ENCODE measurements at places on chromosomes 3 and 15.
A peak's percentile ranks its signal among the peaks of the same experiment; 100 is the strongest.

- H3K27ac ChIP-seq, result no peak overlapping the region
- DNase-seq, result no peak
- H3K36me3 ChIP-seq, result peaks cover 82% of the 10 kb centered on the region
- H3K4me3 ChIP-seq, result no peak overlapping the region
- no peaks in the 10 kb centered on the region for H3K27me3 ChIP-seq
Measured at GRCh38 chr3:132682201-132682600, 22.1 kb downstream of the UBA5 start.

GRCh38 chr3:195999896-196000295 lies 82.0 kb downstream of the TFRC start:
- H3K27me3 ChIP-seq, result no peaks in the 10 kb centered on the region
- no peak overlapping the region for H3K4me3 ChIP-seq

DNA sequence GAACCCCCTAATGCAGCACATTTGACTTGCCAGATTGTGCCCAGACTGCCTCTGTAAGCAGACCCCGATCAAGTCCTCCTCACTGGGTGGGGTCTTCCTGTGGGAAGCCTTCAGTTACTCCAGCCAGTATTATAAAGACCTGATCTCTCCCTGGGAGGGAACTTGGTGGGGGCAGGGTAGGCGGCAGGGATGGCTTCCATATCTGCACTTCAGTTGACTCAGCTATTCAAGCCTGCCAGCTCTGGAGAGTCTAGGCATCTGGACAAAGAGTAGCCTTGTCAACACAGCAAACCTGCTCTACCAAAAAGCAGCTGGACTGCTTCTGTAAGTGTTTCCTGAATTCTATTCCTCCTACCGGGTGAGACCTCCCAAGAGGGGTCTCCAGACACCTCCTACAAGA lies 21.0 kb upstream of the SLC25A38 start:
- H3K27ac ChIP-seq, result no peak overlapping the region
- no peaks in the 10 kb centered on the region for H3K27me3 ChIP-seq
- H3K36me3 ChIP-seq, result no peaks in the 10 kb centered on the region
- no peak for DNase-seq
- no peak overlapping the region for H3K4me3 ChIP-seq

GRCh38 chr15:39426552-39427532 lies 154.0 kb upstream of the THBS1 start:
- H3K27ac ChIP-seq, result no peak overlapping the region
- H3K36me3 ChIP-seq, result no peaks in the 10 kb centered on the region
- H3K4me3 ChIP-seq, result no peak overlapping the region
- no peak for DNase-seq
- no peaks in the 10 kb centered on the region for H3K4me1 ChIP-seq

DNA sequence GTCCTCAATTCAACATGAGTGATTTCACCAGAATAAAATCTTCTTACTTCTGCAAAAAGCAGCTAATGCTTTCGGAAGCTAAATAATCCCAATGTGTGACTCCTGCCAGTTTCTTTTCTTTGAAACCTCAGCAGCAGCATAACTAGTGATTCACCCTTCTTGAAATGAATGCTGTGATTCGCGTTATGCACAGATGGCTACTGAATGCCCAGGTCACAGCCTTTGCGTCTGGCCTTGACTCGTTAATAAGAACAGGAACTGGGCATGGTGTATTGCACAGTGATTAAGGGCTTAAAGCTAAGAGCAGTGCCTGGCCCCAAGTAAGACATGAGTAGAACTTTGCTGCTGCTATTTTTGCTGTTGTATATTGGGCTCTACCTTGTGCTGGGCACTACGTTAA lies 19.0 kb downstream of the CGNL1 start:
- H3K4me3 ChIP-seq, result no peak overlapping the region
- H3K36me3 ChIP-seq, result peaks cover 23% of the 10 kb centered on the region
- DNase-seq, result peak; percentile 41
- peaks cover 13% of the 10 kb centered on the region for H3K4me1 ChIP-seq
- no peaks in the 10 kb centered on the region for H3K27me3 ChIP-seq
- H3K27ac ChIP-seq, result no peak overlapping the region

DNA sequence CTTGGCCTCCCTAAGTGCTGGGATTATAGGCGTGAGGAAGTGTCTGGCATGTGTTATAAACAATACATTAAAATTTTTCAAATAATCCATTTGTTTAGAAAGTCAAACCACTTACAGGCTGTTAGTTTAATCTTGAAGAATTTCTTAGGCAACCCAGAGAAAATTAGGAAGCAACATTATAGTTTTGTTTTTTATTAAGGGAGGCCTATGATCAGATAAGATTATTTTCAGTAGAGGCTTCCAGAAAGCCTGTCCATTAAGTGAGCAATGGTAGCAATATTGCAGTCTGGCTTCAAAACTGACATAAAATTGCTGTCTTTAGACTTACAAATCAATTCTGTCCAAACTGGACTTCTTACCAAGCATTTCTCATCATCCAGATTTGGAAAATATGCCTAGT lies 49.6 kb downstream of the CD47 start:
- DNase-seq, result no peak
- H3K27ac ChIP-seq, result no peak overlapping the region
- H3K4me1 ChIP-seq, result no peaks in the 10 kb centered on the region
- H3K36me3 ChIP-seq, result no peaks in the 10 kb centered on the region

GRCh38 chr3:150033721-150034120 lies 63.0 kb upstream of the PFN2 start:
- H3K4me3 ChIP-seq, result no peak overlapping the region
- DNase-seq, result no peak
- peaks cover 11% of the 10 kb centered on the region for H3K4me1 ChIP-seq
- H3K36me3 ChIP-seq, result no peaks in the 10 kb centered on the region

DNA sequence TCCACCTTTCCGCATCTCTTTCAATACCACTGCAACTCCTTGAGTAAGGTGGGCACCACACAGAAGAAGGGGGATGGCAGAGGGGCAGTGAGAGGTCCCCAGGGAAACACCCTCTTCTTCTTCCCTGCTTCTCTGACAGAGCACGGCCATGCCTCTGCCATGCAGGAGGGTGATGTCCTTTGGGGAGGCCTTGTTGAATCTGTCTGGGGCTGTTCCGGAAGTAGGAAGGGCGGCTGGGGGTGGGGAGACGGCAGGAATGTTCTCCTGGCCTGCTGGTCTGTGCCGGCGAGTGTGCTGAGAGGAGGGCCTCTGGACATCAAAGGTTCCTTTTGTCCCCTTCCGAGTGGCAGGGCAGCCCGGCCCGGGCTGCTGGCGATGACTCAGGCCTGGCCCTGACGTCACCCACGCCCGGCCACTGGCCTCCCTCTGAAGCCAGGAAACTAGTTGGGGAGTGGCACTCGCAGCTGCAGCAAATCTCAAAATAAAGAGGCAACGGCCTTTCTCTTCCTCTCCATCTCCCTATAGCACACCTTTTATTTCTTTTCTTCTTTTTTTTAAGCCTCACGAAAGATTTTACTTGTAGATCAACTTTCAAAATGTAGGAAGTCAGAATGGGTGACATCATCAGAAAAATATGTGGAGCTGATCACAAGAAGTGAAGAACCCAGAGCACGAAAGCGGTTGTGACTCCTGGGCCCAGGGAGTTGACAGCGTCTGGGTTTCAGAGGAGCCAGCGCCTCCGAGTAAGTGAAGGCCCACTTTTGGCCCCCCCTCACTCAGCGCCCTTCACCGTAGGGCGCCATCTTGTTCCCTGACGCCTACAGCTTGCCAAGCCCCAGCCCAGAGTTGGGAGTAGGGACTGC lies at the start of gene ZBTB38:
Gene ZBTB38 (plus strand): TSS at position 443 of the 863 bp plus-strand sequence. CDS start 73,885 bp downstream, outside the sequence.
- H3K27me3 ChIP-seq, result no peaks in the 10 kb centered on the region
- no peaks in the 10 kb centered on the region for H3K36me3 ChIP-seq
- H3K4me1 ChIP-seq, result peaks cover 2% of the 10 kb centered on the region
- peak; percentile 95 for DNase-seq
- peak within 1 kb of the TSS; percentile 26 for H3K4me3 ChIP-seq
- H3K27ac ChIP-seq, result peak within 1 kb of the TSS; percentile 97

- H3K36me3 ChIP-seq, result no peaks in the 10 kb centered on the region
- H3K27ac ChIP-seq, result no peak overlapping the region
- H3K4me1 ChIP-seq, result peaks cover 11% of the 10 kb centered on the region
- H3K27me3 ChIP-seq, result peaks cover 11% of the 10 kb centered on the region
Measured at GRCh38 chr15:63601704-63602185, 4.6 kb downstream of the FBXL22 start.

DNA sequence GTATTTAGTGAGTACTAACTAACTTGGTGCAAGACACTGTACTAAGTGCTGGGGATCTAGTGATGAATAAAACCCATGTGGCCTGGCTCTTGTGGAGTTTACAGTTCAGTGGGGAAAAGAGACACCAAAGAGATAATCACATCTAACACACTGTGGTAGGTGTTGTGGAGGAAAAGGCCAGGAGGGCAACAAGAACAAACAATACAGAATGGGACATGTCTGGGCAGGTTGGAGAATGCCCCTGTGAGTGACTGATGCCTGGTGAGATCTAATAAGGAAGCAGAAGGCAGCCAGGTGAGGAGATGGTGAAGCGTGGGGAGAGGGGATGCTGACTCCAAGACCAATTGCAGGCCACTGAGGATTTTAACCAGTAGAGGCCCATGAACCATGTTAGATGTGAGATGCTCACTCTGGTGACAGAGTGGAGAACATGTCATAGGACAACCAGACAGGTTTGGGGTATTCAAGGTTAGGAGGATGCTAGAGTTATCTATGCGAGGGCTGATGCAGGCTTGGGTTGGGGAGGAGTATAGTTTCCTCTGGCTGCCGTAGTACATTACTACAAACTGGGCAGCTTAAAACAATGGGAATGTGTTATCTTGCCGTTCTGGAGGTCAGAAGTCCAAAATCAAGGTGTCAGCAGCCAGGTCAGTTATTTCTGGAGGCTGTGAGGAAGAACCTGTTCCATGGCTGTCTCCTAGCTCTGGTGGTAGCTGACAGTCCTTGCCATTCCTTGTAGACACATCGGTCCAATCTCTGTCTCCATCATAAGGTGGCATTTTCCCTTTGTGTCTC lies 81.4 kb downstream of the ARNT2 start:
- H3K27me3 ChIP-seq, result no peaks in the 10 kb centered on the region
- no peaks in the 10 kb centered on the region for H3K36me3 ChIP-seq
- no peaks in the 10 kb centered on the region for H3K4me1 ChIP-seq
- no peak for DNase-seq
- H3K4me3 ChIP-seq, result no peak overlapping the region

- H3K4me1 ChIP-seq, result peaks cover 13% of the 10 kb centered on the region
- no peak for DNase-seq
- no peak overlapping the region for H3K4me3 ChIP-seq
- no peaks in the 10 kb centered on the region for H3K36me3 ChIP-seq
- H3K27me3 ChIP-seq, result no peaks in the 10 kb centered on the region
- no peak overlapping the region for H3K27ac ChIP-seq
Measured at GRCh38 chr3:64306745-64307144, 81.5 kb upstream of the PRICKLE2 start.

- no peak for DNase-seq
- no peak overlapping the region for H3K27ac ChIP-seq
- peaks cover 62% of the 10 kb centered on the region for H3K36me3 ChIP-seq
- H3K4me1 ChIP-seq, result no peaks in the 10 kb centered on the region
Measured at GRCh38 chr15:30670056-30670455, 44.1 kb downstream of the ARHGAP11B start.

GRCh38 chr3:37094636-37095035 lies 79.7 kb downstream of the LRRFIP2 start:
- H3K27ac ChIP-seq, result no peak overlapping the region
- H3K4me3 ChIP-seq, result no peak overlapping the region
- no peaks in the 10 kb centered on the region for H3K27me3 ChIP-seq
- peaks cover 31% of the 10 kb centered on the region for H3K36me3 ChIP-seq
- DNase-seq, result no peak

DNA sequence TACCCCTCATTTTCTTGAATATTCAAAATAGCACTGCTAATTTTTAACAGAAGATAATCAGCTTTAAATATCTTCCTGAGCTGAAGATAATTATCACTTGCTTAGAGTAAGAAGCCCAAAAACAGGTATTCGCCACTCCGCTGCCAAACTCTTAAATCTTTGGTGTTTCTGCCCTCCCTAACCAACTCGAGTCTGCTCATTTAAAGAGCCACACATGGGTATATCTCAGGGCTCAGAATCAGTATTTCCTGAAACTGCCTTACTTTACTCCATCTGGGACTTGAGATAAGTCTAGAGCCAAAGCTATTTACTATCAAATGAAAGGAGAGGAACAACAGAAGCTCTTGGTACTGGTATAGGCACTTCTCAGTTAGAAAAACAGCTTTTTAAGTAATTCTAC lies 10.8 kb downstream of the PDCD10 start:
- no peak overlapping the region for H3K27ac ChIP-seq
- no peaks in the 10 kb centered on the region for H3K27me3 ChIP-seq
- peaks cover 21% of the 10 kb centered on the region for H3K4me1 ChIP-seq
- no peak for DNase-seq

DNA sequence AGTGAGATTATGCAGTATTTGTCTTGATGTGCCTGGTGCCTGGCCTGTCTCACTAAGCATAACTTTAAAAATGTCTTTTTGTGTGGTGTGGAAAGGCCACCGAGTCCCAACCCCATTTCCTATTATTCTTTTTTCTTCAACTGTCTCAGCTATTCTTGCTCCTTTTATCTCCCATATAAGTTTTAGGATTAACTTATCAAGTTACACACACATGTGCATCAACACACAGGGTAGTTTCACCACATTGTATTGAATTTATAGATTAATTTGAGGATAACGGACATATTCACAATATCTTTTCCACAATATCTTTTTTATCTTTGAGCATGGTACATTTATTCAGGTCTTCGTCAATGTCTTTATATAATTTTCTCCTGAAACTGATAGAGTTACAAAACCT lies 127.6 kb downstream of the RYR3 start:
- H3K36me3 ChIP-seq, result no peaks in the 10 kb centered on the region
- H3K4me3 ChIP-seq, result no peak overlapping the region
- no peaks in the 10 kb centered on the region for H3K4me1 ChIP-seq
- no peak for DNase-seq
- H3K27me3 ChIP-seq, result no peaks in the 10 kb centered on the region

- DNase-seq, result no peak
- no peaks in the 10 kb centered on the region for H3K27me3 ChIP-seq
- H3K36me3 ChIP-seq, result no peaks in the 10 kb centered on the region
- H3K4me3 ChIP-seq, result no peak overlapping the region
- H3K27ac ChIP-seq, result peak overlapping the region; percentile 22
- no peaks in the 10 kb centered on the region for H3K4me1 ChIP-seq
Measured at GRCh38 chr15:77667338-77668234, 34.9 kb upstream of the LINGO1 start.

DNA sequence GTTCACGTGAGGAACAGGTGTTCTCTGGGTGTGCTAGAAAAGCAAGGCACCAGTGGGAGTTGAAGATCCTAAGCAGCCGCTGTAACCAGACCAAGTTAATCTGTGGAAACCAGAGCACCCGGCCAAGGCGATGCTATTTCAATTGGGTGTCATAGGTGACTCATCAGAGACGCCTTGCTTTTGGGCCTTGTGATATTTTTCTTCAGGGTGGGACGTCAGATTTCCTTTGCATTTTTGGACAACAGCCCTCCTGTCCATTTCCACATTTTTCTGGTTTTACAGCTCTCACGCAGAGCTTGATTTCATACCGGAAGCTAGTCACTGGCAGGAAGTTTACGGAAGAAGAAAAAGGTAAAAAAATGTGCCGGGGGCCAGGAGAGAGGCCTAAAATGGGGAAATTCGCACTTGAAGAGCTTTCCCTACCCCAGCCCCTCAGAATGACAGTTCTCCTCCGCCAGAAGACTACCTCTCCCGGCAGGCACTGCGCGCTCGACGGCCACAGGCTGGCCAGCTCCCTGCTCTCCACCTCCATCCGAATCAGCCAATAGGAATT lies 471 bp upstream of the KBTBD8 start:
- no peak for DNase-seq
- no peak overlapping the region for H3K27ac ChIP-seq
- H3K4me1 ChIP-seq, result no peaks in the 10 kb centered on the region
- no peaks in the 10 kb centered on the region for H3K27me3 ChIP-seq
- H3K4me3 ChIP-seq, result peak overlapping the region; percentile 71

GRCh38 chr3:106268696-106269095 lies 399.9 kb upstream of the CBLB start:
- no peaks in the 10 kb centered on the region for H3K4me1 ChIP-seq
- H3K27ac ChIP-seq, result no peak overlapping the region
- no peak overlapping the region for H3K4me3 ChIP-seq
- H3K27me3 ChIP-seq, result no peaks in the 10 kb centered on the region
- no peaks in the 10 kb centered on the region for H3K36me3 ChIP-seq

All from endodermal cell (in vitro differentiated cells).